GM12891 (cell line): ENCODE measurements at places on chromosomes 4 and X.

- DNase-seq = no peak
These were observed 9.1 kb downstream of the IGFBP7 start for GRCh38 chr4:57100979-57101651.

- no peak for DNase-seq
These were observed 27.8 kb downstream of the SNX25 start for GRCh38 chr4:185237175-185237574.

- no peak for DNase-seq
These were observed 51.3 kb downstream of the DTHD1 start for GRCh38 chr4:36332782-36333131.

DNA sequence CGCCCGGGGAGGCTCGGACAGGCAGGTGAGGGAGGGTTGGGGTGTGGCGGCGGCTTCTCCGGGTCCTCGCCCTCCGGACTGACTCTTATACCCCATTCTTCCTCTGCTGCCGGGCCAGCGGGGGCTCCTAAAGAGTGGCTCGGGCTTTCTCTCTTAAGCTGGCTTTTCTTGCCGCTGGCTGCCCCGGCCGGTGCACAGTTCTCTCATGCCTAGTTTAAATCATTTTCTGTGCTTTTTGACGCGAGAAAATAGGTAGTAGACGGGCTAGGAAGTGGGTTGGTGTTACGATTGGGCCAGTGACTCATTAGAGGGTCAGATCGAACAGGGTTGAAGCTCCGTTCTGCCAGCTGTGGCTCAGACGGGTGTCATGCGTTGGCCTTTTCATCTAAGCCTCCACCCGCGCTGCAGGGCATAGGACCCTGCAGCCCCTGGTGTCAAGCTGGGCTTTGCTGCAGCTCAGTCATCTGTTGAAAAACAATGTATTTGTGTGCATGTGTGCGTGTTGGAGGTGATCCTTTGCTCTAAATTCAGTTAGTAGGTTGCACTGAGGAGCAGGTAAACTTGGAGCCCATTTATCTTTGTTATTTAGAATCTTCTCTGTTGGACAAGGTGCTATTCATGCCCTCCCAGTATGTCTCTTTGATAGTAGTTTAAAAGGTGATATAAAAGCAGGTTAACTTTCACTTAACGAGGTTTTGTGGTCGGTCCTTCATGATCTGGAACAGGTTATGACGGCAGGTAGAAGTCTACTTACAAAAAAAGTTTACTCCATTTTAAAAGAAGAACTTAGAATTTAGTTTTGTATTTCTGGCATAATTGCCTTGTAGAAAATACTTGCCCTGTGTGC is 802 bp downstream of the BMP2K start:
- DNase-seq = no peak

DNA sequence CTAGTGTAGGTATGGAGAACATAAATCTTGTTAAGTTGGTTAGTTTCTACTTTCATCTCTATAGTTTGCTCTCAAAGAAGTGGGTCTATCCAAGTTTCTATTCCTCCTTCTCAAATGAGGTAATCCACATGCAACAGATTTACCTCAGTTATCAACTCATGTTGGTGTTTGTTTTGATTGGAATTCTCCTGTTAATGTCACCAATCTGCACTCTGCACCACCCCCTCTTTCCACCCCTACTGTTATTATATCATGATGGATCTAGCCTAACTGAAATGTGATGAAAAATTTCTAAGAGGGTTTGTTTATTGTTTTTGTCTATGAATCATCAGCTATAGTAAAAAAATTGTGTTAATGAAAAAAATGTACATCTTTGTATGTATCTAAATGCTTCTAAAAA is 66.1 kb downstream of the AGTR2 start:
- DNase-seq = no peak

DNA sequence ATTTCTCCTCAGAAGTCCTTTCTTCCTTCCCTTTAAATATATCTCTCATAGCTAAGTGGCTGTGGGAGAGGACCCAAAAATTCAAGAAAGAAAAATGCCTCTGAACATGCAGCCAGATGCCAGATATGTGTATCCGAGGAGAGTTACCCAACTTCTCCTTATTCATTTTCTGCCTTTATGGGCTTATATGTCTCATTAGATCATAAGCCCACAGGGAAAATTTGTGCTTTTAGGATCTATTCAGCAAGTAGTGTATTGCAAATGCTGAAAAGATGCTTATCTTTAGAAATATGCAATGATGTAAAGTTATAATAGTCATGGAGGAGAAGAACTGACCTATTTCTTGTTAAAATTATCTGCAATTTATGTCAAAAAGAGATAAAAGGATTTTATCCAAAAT is 371.8 kb upstream of the NOCT start:
- DNase-seq = no peak

- no peak for DNase-seq
These were observed 95.8 kb upstream of the SHOX start for GRCh38 chrX:534804-535203.

DNA sequence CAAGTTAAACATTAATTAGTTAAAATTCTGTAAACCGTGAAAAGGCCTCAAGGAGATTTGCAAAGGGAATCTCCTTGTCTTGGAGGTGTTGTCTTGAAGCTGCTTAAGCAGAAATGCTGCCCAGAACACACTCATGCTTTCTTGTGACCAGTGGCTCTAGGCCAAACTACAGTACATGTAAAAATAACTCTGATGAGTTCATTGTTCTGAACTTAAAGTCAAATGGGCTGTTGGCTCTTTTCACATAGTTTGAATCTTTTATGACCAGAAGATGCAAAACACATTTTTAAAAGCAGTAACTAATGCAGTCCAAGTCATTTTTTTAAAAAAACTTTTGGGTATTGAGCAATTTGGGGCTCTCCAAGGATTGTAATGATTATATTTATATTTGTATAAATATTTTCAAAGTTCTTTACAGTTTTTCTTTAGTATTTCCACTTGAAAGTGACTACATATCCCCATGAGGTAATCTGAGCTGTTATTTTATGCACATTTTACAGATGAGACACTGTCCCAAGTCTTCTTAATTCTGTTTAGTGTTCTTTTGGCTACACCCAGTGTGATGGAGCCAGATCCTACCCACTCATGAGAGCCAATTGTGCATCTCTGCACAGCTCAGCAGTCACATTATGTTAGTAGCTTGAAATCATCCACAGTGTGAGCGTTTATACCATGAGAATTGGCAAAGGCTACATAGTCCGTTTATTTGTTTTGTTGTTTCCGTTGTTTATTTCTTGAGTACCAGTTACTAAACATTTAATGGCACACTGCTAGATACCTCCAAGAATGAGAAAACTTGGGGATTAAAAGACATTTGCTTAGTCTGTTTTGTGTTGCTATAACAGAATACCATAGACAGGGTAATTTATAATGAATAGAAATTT is 112.8 kb upstream of the ATXN3L start:
- DNase-seq = no peak

DNA sequence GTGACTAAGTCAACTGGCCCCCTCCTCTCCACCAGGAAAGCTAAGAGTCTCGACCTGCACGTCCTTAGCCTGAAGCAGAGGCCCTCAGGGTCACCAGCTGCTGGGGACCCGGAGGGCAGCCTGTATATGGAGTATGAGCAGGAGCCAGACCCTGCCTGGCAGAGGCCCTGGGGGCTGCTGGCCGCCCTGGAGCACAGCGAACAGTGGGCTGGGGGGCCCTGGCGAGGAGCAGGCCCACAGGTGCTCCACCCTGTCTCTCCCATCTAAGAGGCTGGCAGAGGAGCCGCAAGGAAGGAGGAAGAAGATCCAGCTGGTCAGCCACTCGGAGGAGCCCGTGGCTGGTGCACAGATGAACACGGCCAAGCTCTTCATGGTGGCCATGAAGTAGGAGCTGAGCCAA is 61.2 kb downstream of the ALPK1 start:
- no peak for DNase-seq

DNA sequence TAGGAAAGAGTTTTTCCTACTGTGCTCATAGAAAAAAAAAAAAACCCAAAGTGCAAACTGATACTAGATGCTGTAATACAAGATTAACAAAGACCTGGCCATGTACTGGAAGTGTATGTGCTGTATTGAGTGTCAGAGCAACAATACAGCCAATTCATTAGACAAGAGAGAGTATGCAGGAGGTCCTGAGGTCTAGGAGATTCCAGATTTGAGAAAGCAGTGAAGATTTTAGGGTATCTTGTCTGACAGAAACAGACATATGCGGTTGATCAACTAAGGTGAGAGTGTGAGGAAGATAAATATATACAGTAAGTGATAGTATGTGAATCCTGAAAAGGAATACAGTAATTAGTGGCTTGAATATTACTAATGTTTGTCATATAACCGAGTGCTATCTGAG is 3.0 kb downstream of the GPR174 start:
- no peak for DNase-seq

DNA sequence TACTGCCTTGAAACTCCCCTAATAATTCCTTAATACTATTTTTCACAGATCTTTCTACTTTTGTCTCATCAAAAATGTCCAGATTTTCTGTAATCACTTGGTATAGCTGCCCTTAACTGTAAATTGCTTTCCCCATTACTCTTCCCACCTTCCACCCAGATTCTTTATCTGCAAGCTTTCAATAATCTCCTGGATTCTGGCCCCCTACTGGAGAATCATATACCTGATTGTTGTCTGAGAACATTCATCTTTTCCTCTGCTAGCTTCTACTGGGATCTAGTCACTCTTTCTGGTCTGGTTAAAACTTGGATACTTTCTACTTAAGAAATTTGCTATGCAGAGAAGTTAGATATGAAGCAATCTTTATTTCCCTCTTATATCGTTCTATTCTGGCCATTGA is 552.6 kb downstream of the PCDH19 start:
- no peak for DNase-seq
